ENCODE measurements at places on chromosomes 7 and 10. TPM values are rescaled to one million over a fixed set of nuclear protein-coding genes. Genes with fewer than 3 reads are reported as not detected.

DNA sequence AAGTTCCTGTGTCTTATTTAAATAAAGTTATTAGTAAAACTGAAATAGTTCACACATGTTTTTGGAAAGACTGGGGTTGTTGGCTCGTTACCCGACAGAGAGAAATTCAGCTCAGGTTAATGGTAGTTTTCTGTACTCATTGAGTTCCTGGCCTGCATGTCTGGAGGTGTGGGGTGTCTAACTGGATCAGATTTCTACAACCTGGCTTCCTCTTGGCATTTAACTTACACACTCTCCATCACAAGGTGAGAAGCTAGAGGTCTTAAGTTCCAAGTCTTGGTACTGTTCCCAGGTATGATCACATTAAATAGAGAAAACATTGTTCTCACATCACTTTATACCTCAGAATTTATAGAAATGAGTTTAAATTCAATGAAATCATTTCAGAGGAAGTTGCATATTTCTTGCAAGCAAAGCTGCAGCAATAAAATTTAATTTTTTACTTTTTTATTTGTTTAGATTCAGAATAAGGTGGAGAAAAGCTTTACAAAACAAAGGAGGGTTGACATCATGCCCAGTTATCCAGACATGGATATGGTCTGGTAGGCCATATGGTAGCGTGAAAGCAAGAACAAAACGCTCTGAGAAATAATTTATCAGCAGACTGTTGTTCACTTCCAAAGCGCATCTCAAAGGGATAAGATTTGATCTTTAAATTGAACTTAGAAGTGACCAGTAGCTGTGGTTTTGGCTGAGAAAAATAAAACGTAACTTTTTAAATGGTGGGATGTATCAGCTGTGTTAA, 120.6 kb downstream of the GLCCI1 start:
- H3K4me3 ChIP-seq: no peak overlapping the region
- no peak overlapping the region for H3K27ac ChIP-seq
- no peaks in the 10 kb centered on the region for H3K36me3 ChIP-seq
- no peaks in the 10 kb centered on the region for H3K27me3 ChIP-seq
- DNase-seq: no peak

The BAIAP2L1 gene
- 1.3 TPM for total RNA-seq

DNA sequence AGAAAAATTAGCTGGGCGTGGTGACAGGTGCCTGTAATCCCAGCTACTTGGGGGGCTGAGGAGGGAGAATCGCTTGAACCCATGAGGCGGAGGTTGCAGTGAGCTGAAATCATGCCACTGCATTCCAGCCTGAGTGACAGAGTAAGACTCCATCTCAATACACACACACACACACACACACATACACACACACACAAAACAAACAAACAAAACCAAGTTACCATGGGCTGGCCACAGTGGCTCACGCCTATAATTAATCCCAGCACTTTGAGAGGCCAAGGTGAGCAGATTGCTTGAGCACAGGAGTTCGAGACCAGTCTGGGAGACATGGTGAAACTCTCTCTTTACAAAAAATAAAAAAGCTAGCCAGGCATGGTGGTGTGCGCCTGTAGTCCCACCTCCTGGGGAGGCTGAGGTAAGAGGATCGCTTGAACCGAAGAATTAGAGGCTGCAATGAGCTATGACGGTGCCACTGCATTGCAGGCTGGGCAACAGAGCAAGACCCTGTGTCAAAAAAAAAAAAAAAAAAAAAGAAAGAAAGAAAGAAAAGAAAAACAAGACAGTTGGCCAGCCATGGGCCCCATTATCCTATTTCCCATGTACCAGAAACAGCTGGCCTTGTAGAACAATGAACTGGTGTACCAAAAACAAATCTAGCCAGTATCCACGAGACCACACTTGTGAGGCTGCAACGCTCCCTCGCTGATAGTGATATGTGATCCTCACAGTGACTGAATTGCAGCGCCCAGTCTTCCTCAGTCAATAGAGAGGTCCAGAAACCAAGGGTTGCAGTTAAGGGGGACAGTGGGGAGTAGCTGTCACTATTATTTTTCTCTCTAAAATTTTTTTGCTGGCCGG, 6.6 kb upstream of the AGFG2 start:
- H3K4me1 ChIP-seq: no peaks in the 10 kb centered on the region
- no peaks in the 10 kb centered on the region for H3K27me3 ChIP-seq
- no peaks in the 10 kb centered on the region for H3K36me3 ChIP-seq
- H3K4me3 ChIP-seq: no peak overlapping the region
- H3K27ac ChIP-seq: no peak overlapping the region

The PTF1A gene
- total RNA-seq: not detected

The STRA8 gene
- total RNA-seq: not detected
